Heart left ventricle (tissue), 16 donors: ENCODE measurements at places on chromosomes 1 and 21. TPM values are rescaled to one million over a fixed set of nuclear protein-coding genes. Genes with fewer than 3 reads are reported as not detected.
A peak's percentile ranks its signal among the peaks of the same experiment; 100 is the strongest.

DNA sequence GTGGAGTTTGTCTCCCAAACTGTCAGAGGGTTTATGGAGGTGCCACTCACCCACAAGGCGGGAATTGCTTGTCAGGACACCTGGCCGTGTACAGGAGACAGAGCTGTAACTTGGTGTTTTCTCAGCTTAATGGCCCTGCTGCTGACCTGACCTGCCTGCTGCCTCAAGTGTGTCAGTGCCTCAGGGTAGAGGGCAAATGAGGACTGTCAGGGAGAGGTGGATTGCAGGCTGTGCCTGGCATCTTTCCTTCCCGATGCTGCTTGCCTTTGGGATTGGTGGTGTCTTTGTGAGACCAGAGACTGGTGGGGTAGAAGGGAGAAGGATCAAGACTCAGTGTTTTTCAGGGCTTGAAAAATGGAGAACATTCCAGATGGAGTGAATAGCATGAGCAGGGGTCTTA lies 31.4 kb downstream of the TMEM53 start:
- no peaks in the 10 kb centered on the region for H3K27me3 ChIP-seq
- no peak for DNase-seq
- no peak overlapping the region for H3K4me3 ChIP-seq
- H3K36me3 ChIP-seq, result peaks cover 100% of the 10 kb centered on the region

- H3K27ac ChIP-seq, result peak overlapping the region; percentile 75
- DNase-seq, result peak; percentile 55
- no peaks in the 10 kb centered on the region for H3K27me3 ChIP-seq
- H3K36me3 ChIP-seq, result peaks cover 82% of the 10 kb centered on the region
Measured at GRCh38 chr1:27299385-27300271, 22.3 kb upstream of the TMEM222 start.

- no peaks in the 10 kb centered on the region for H3K27me3 ChIP-seq
- no peak for DNase-seq
- H3K4me3 ChIP-seq, result no peak overlapping the region
- no peaks in the 10 kb centered on the region for H3K36me3 ChIP-seq
- no peak overlapping the region for H3K27ac ChIP-seq
Measured at GRCh38 chr1:81757398-81758020, 43.2 kb upstream of the ADGRL2 start.

GRCh38 chr1:214583824-214584554 lies 19.0 kb upstream of the CENPF start:
- no peak for DNase-seq
- no peaks in the 10 kb centered on the region for H3K36me3 ChIP-seq
- no peak overlapping the region for H3K27ac ChIP-seq
- H3K27me3 ChIP-seq, result no peaks in the 10 kb centered on the region

The PRRX1 gene
- polyA plus RNA-seq, result 27.7 TPM

DNA sequence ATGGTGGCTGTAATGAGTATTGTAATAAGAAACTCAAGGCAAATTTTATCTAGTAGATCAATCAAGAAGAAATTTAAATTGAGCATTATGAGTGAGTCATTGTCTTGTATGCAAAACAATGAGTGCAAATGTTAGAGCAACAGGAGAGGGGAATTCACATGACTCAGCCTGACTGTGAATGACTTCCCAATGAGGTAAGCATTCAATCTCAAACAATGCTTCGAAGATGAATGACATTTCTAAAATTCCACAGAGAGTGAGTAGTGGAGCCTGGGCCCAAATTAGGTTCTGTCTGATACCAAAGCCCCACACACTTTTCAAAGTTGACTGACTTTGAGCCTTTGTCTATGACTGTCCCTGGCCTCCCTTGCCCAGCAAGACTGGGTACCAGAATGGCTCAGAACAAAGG lies 738.0 kb downstream of the PTPRU start:
- H3K27ac ChIP-seq, result no peak overlapping the region
- H3K4me1 ChIP-seq, result no peaks in the 10 kb centered on the region
- no peaks in the 10 kb centered on the region for H3K36me3 ChIP-seq
- H3K27me3 ChIP-seq, result no peaks in the 10 kb centered on the region
- no peak overlapping the region for H3K4me3 ChIP-seq

GRCh38 chr1:198246337-198246736 lies 89.5 kb downstream of the NEK7 start:
- peaks cover 18% of the 10 kb centered on the region for H3K4me1 ChIP-seq
- no peak overlapping the region for H3K4me3 ChIP-seq
- no peaks in the 10 kb centered on the region for H3K27me3 ChIP-seq

The RPTN gene
- not detected for polyA plus RNA-seq

The PHLDA3 gene
- polyA plus RNA-seq, result 22.9 TPM

The RIIAD1 gene
- not detected for polyA plus RNA-seq

DNA sequence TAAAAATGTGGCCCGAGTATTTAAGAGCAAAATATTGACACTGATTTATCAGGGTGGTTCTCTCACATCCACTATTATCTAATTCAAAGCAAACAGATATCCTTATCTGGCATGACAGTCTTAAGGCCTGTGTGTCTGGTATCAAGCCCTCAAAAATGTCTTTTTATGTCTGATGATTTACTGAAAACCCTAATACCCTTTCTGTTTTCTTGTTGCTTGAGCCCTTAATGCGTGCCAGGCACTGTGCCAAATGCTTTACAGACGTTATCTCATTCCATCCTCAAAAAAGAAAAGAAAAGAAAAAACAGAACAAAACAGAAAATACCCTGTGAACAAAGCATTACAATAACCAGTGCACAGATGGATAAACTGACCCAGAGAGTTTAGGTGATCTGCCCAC lies 5.7 kb downstream of the DUSP23 start:
- H3K36me3 ChIP-seq, result no peaks in the 10 kb centered on the region
- H3K4me3 ChIP-seq, result no peak overlapping the region
- no peak for DNase-seq
- H3K4me1 ChIP-seq, result no peaks in the 10 kb centered on the region
- H3K27me3 ChIP-seq, result no peaks in the 10 kb centered on the region

DNA sequence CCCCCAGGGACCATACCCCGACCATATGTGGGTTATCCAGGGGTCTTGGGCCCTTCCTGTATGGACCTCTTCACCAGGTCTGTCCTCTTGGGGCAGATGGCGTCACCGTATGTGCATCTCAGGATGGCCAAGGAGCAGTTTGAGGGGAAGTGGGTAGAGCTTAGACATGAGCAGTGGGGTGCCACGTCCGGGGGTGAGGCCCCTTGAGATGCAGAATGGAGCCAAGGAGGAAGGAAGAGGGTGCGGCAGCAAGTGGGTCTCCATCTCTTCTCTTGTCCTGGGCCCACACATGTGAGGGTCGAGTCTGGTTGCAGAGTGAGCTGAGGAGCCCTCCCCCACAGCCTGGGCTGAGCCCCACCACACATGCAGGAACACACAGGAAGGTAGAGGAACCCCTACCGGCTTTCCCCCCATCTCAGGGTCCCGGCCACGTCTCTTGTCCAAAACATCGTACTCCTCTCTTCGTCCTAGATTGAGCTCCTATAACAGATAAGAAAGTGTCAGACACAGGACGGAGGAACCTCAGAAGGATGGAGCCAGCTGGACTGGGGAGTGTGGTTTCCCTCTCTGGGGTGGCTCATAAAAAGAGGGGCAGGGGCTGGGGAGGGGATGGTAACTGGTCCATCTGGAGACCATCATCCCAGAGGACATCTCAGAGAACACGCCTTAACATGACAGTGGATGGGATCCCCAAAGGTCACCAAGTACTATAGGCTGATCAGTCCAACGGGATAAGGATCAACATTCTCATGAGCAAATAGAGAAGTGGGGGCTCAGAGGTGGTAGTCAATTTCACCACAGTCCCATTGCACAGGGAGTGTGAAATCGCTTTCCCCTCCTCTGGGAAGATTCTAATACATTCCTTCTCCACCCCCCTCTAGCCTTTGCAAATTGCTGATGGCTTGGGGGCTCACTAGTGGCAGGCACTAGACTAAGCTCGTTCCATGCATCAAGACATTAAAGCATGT lies 79.9 kb downstream of the CD247 start:
- no peak overlapping the region for H3K4me3 ChIP-seq
- H3K27me3 ChIP-seq, result no peaks in the 10 kb centered on the region
- DNase-seq, result no peak
- peaks cover 9% of the 10 kb centered on the region for H3K4me1 ChIP-seq
- no peaks in the 10 kb centered on the region for H3K36me3 ChIP-seq

DNA sequence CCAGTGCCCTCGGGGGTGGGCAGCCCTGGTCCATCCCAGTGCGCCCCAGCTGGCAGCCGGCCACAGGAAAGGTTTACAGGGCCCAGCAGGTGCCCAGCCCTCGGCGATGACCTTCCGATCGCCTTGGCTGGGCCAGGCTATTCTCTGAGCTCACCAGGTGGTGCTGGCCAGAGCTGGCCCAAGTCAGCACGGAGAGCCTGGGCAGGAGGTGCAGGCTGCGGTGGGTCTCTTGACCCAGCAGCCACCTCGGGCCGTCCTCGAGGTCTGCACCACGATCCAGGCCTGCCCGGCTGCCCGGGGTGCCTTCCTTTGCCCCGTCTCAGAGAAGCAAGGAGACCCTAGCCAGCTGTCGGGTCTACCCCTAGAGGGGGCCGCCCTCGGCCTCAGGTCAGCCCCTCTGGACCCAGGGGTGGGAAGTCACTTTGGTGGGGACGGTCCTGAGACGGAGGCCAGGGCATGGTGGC lies 370 bp downstream of the PERM1 start:
- H3K4me3 ChIP-seq, result peak overlapping the region; percentile 57
- no peak for DNase-seq
- H3K4me1 ChIP-seq, result peaks cover 4% of the 10 kb centered on the region
- H3K27ac ChIP-seq, result peak overlapping the region; percentile 79
- no peaks in the 10 kb centered on the region for H3K36me3 ChIP-seq
- H3K27me3 ChIP-seq, result peaks cover 6% of the 10 kb centered on the region

DNA sequence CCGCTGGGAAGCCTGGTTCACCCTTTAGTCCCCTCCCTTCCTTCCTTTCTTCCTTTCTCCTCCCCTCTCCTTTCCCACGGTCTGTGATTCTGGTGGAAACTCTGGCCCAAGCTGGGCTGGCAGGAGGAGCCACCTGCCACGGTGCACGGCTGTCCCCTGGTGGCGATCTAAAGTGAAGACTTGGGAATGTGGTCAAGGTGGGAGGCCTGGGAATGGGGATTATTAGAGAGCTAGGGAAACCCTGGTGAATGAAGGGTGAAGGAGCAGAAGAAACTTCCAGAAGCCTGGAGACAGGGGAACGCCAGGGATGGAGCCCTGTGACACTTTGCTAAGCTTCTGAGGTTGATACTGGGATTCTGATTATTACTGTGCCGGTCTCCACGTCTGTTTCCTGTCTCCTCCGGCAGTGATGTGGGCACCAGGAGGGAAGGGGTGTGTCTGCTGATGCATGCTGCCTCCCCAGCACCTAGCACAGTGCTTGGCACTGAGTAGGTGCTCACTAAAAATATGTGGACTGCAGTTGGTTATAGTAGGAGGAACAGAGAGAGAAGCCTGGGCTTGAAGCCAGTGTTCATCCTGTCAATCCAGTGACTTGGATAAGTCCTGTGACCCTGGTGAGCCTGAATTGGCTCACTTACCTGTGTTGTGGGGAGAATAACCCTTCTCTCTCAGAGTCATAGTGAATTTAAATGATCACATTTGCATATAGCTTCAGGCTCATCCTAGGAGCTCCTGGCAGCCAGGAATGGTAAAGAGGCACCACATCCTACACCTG lies 71.2 kb upstream of the NBPF3 start:
- no peaks in the 10 kb centered on the region for H3K36me3 ChIP-seq
- no peak overlapping the region for H3K4me3 ChIP-seq
- H3K27ac ChIP-seq, result no peak overlapping the region
- DNase-seq, result peak; percentile 88
- no peaks in the 10 kb centered on the region for H3K27me3 ChIP-seq

DNA sequence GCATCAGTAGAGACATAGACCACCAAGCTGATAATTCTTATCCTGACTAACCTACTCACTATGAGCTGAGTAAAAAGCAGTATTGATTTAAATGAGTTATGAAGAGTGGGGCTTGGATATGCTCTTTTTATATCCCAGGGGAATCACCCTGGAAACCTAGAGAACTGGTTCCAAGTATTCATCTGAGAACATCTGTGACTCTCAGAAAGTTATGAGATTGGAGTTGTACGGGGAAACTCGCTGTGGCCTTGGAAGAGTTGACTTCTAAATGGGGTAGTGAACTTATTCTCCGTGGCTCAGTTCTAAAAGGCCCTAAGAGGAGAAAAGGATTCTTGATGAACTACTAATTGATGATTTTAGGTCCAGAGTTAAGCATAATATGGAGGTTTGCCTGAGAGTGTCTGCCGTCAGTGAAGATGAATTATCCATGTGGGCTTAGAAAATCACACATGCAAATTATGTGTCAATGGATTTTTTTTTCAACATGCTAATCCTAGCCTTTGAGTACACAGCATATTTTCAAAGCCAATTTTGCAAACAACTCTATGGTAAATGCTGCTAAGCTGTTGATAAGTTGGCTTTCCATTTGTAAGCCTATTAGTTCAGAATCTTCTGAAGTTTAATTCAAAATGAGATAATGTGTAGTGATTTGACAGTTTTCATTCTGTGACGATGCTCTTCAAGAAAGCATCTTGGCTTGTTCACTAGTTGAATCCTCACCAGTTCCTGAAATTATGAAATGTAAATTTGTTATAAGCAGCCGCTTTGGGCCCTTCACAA lies 122.7 kb downstream of the FGGY start:
- no peak for DNase-seq
- no peak overlapping the region for H3K27ac ChIP-seq
- no peaks in the 10 kb centered on the region for H3K36me3 ChIP-seq
- peaks cover 17% of the 10 kb centered on the region for H3K4me1 ChIP-seq
- no peaks in the 10 kb centered on the region for H3K27me3 ChIP-seq
- H3K4me3 ChIP-seq, result no peak overlapping the region

The FALEC gene
- 0.46 TPM for polyA plus RNA-seq

The SLC44A5 gene
- 2.8 TPM for polyA plus RNA-seq

The C1orf141 gene
- polyA plus RNA-seq, result not detected

- no peaks in the 10 kb centered on the region for H3K36me3 ChIP-seq
- no peak overlapping the region for H3K27ac ChIP-seq
- H3K4me3 ChIP-seq, result no peak overlapping the region
- H3K27me3 ChIP-seq, result no peaks in the 10 kb centered on the region
- no peaks in the 10 kb centered on the region for H3K4me1 ChIP-seq
Measured at GRCh38 chr1:83691953-83692500, 306.9 kb downstream of the TTLL7 start.

The TFF1 gene
- polyA plus RNA-seq, result not detected

The OR6N1 gene
- not detected for polyA plus RNA-seq

GRCh38 chr1:205923651-205924459 lies 19.4 kb downstream of the SLC26A9 start:
- no peak for DNase-seq
- no peak overlapping the region for H3K27ac ChIP-seq
- H3K36me3 ChIP-seq, result no peaks in the 10 kb centered on the region

- H3K27me3 ChIP-seq, result no peaks in the 10 kb centered on the region
- H3K4me1 ChIP-seq, result no peaks in the 10 kb centered on the region
- no peak overlapping the region for H3K27ac ChIP-seq
- no peak for DNase-seq
Measured at GRCh38 chr1:222266223-222267196, 281.4 kb downstream of the HHIPL2 start.
